Left cardiac atrium (tissue), 4 donors: ENCODE measurements at places on chromosomes 12 and 14. TPM values are rescaled to one million over a fixed set of nuclear protein-coding genes. Genes with fewer than 3 reads are reported as not detected.

GRCh38 chr12:38123566-38124246 is 192.9 kb upstream of the ALG10B start:
- no peak for DNase-seq

GRCh38 chr12:69779928-69780327 is 41.3 kb downstream of the RAB3IP start:
- no peak for DNase-seq

GRCh38 chr14:103014466-103015228 is 42.7 kb downstream of the CDC42BPB start:
- DNase-seq = no peak

- no peak for DNase-seq
Observed at GRCh38 chr12:129067491-129067890, 214.2 kb downstream of the GLT1D1 start.

DNA sequence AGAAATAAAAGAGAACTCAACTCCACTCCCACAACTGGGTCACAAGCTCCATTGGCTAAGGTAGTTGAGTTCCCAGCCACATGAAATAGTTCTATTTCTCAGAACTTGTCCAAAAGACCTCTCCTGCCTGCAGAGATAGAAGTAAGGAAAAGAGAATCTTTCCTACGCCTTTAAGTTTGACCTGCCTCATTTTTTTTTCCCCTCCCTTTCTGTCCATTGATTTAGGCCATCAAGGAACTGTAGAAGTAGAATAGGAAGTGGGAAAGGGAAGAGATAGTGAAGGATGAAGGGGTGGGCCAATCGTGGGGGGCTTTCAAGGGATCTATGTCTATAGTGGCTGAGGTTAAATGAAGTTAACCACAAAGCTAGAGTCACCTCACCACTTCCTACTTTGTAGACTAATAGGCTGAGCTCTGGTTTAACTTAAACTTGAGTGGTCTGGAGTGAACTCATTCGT is 13.9 kb upstream of the NUDT4 start:
- DNase-seq = no peak

- DNase-seq = no peak
Observed at GRCh38 chr14:63938198-63939005, 85.6 kb downstream of the SYNE2 start.

DNA sequence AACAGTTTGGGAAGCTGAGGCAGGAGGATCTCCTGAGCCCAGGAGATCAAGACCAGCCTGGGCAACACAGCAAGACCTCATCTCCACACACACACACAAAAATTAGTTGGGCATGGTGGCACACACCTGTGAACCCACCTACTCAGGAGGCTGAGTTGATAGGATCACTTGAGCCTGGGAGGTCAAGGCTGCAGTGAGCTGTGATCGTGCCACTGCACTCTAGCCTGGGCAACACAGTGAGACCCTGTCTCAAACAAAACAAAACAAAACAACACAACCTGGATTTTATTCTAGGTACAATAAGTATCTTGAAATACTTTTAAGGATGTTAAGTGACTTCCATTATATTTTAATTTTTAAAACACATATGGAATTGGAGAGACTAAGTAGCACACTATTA is 45.8 kb downstream of the YAF2 start:
- DNase-seq = no peak

DNA sequence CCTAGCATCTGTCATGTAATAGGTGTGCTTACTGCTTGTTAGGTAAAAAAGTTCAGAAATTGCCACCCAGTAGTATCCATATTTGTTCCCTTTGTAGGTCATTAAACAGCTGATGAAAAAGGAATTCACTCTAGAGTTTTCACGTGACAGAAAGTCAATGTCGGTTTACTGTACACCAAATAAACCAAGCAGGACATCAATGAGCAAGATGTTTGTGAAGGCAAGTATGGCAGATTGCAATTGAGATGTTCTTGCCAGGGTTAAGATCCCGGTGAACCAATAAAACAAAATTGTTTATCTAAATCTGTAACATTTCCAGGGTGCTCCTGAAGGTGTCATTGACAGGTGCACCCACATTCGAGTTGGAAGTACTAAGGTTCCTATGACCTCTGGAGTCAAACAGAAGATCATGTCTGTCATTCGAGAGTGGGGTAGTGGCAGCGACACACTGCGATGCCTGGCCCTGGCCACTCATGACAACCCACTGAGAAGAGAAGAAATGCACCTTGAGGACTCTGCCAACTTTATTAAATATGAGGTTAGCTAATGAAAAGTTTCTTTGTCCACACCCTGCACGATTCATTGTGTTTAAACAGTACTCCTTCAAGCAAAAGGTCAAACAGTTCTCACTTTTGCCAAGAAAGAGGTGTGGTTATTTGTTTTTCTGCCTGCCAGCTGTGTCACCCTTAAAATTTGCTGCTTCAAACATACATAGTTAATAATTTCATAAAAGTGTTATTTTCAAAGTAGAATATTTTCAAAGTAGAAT is 58.3 kb downstream of the ATP2A2 start:
- DNase-seq = no peak

- no peak for DNase-seq
Observed at GRCh38 chr12:28209782-28210181, 19.5 kb downstream of the CCDC91 start.

GRCh38 chr12:51293696-51294095 is 23.5 kb upstream of the SMAGP start:
- DNase-seq = no peak

- peak; percentile 58 for DNase-seq
Observed at GRCh38 chr12:65695113-65695865, 129.0 kb upstream of the HMGA2 start.

GRCh38 chr14:72946491-72946890 is 20.2 kb downstream of the DCAF4 start:
- no peak for DNase-seq

DNA sequence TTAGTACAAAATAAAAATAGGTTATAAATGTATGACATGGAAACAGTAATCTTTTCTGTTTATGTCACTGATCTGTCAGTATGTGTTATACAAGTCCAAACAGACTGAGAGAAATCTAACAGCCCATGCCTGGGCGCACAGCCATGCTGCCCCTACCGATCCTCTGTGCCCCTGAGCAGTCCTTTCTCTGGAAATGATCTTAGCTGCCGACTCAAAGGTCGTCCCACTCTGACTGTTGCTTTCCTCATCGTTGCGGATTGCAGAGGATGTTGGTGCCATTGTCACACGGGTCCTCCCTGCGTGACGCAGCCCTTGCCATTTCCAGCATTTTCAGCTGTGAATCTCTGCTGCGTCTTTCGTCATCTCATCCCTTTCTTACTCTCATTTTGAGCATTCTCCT is 82.9 kb upstream of the DYNC1H1 start:
- DNase-seq = no peak

The CACNA2D4 gene
- 1.7 TPM for total RNA-seq

The CLEC2A gene
- total RNA-seq = not detected

The FOXG1 gene
- not detected for total RNA-seq

The SLC25A21 gene
- 0.77 TPM for total RNA-seq

The OR6C2 gene
- total RNA-seq = not detected

The IL22 gene
- total RNA-seq = not detected

The CCDC38 gene
- total RNA-seq = not detected

The NELL2 gene
- total RNA-seq = 0.82 TPM

The SLCO1B3 gene
- total RNA-seq = not detected

The FLVCR2 gene
- total RNA-seq = 1.8 TPM
